ENCODE measurements at places on chromosomes 11 and 22. TPM values are rescaled to one million over a fixed set of nuclear protein-coding genes. Genes with fewer than 3 reads are reported as not detected.

DNA sequence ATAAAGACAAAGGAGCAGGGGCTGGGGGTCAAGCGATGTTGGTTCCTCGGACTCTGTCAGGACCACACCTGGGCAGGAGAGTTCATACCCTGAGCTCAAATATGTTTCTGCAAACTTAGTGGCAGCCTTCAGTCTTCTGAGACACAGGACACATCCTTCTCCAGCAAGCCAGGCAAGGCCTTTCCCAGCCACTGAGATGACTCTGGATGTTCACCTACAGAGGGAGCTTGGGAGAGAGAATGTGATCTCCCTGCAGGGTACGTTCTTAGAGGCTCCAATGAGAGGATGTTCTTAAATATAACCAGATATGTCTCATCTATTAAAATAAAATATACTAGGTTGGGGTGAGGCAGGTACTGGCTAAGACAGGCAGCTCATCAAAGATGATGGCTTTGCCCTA is 461.5 kb downstream of the OPCML start:
- no peak for DNase-seq

GRCh38 chr11:72629266-72629665 is 45.0 kb downstream of the PDE2A start:
- DNase-seq, result no peak

DNA sequence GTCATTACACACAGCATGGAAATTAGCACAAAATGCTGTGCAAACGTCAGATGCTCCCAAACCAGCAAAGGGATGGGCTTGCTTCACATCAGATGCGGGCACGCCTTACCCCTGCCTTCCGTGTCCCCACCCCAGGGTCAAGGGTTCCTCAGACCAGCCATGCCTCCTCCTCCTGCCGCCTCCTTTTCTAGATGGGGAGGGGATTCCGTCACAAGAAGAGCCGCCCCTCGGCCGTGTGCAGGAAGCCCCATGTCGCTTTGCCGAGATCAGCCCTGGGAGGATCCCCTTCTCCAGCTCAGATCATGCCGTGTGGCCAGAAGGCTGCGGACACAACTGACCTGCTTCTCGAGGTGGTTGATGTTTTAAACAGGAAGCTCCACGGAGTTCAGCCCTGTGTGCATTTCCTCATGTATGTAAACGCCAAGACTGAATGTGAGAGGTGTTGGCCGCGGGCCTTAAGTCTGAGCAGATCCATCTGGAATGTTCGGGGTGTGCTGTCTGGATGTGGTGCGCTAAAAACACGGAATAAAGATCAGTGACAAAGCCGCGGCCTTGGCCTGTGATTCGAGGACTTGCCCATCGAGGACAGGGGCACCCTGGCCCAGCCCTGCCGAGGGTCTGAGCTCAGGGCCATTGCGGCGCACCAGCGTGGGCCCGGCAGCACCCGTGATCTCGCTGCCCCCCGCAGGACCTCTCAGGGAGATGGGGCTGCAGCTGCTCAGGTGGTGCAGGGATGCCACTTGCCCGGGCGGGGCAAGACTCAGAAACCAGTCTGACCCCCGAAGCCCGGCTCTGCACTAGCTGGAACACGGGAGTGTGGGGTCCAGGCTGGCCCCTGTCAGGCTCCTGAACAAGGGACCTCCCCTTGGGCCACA is 412.9 kb downstream of the TBC1D22A start:
- no peak for DNase-seq

DNA sequence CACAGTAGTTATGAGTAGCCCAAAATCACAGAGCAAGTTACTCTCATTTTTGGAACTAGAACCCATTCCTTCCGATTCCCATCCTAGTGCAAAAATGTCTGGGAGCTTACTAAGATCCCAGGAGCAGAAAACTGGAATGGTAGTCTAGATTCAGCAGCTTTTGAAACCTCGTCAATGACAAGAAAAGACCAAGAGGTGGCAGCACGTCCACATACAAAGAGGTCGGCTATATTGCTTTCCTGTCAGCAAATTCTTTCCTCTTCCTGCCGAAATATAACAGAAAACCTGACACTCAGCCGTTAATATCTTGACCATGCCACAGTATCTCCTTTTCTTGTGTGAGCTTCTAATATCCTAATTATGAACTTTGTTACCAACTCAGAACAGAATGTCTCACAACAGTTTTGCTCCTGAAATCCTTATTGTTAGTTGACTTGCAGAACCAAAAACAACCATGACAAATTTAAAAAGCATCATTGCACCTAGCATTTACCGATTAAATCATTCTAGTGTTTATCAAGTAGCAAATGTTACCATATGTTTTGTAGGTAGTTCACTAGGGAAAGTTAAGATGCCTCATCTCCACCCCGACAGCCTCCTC is 92.8 kb upstream of the OR9G4 start:
- peak; percentile 78 for DNase-seq

DNA sequence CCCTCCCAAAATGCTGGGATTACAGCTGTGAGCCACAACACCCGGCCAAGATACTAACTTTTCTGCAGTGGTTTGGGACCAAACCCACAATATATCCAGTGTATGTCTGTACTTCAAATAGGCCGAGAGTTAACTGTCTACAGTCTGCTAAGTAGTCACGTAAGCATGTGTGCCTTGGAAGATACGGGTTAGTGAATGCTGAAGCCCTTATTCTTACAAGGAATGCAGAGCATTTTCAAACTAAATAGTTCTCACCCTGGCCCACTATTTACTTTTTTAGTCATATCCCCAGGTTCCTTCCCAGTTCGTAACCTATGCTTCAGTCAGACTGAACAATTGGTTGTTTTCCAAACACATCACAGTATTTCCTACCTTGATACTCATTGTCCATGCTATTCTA is 176.0 kb downstream of the WNT11 start:
- DNase-seq, result peak; percentile 39

DNA sequence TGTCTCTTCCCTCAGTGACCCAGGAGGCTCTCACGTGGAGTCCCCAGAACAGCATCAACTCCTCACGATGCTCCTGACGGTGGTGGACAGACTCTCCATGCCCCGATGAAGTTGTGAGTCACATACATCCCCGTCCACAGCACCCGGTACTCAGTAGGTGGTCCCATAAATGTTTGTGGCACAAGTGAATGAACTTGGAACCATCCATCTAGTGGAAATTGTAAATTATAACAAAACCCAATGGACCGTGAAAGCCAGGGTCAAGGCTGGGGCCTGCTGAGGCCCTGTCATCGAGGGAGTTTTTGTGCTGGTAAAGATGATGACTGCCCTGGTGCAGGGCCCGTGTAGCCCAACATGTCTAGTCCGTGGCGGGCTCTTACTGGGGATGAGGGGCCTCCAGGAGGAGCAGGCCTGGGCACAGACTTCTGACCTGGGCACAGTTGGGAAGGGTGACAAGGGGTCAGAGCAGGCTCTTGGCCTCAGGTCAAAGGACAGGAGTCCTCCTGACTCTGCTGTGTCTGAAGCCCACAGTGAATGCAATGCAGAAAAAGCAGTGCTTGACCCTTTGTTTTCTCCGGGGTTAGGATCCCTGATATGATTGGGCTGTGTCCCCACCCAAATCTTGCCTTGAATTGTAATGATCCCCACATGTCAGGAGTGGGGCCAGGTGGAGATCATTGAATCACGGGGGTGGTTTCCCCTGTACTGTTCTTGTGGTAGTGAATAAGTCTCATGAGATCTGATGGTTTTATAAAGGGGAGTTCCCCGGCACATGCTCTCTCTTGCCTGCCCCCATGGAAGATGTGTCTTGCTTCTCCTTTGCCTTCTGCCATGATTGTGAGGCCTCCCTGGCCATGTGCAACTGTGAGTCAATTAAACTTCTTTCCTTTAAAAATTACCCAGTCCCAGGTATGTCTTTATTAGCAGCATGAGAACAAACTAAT is 20.0 kb upstream of the SMIM38 start:
- no peak for DNase-seq

GRCh38 chr22:37443086-37443485 is 15.8 kb upstream of the ELFN2 start:
- no peak for DNase-seq

DNA sequence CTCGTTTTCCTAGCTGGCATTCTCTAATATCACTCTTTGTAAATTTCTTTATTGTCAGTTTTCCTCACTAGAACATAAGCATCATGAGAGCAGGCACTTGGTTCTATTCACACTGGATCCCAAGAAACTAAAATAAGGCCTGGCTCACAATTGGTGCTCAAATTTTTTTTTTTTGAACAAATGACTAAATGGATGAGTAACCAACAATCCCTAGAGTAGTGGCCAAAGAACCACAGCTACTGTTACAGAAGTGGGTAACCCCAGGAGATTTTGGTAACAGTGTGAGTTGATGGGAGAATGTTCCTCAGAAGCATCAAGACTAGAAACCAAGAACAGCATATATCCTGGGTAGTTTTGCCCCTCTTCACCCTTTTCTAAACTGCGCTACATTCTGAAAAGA is 572.6 kb downstream of the INSC start:
- DNase-seq, result no peak

DNA sequence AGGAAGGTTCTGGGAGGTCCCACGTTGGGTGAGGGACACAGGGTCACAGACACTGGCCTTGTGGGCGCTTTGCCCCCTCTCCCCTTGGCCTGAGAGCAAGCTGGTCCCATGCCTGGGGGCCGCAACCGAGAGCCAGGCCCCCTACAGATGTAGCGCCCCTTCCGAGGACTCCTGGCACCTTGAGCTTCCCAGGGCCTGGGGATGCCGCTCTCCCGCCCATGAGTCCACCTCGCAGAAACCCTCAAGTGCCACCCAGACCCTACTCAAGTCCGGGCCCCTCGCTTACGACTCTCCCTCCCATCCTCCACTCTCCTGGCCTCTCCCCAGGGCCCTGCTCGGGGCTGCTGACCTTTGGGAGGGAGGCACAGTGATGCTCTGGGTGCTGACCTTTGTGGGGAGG is 204.0 kb downstream of the BRD1 start:
- no peak for DNase-seq

GRCh38 chr11:106684944-106685343 is 333.3 kb downstream of the GUCY1A2 start:
- no peak for DNase-seq

- DNase-seq, result peak; percentile 46
Observed at GRCh38 chr11:29263971-29264682, 752.7 kb downstream of the KCNA4 start.

- DNase-seq, result no peak
Observed at GRCh38 chr22:41841085-41841712, 8.3 kb downstream of the SREBF2 start.

GRCh38 chr22:24510637-24511625 is 15.8 kb downstream of the UPB1 start:
- peak; percentile 64 for DNase-seq

GRCh38 chr11:121295246-121296029 is 2.9 kb downstream of the SC5D start:
- DNase-seq, result no peak

GRCh38 chr11:20261526-20261925 is 101.3 kb upstream of the DBX1 start:
- no peak for DNase-seq

- no peak for DNase-seq
Observed at GRCh38 chr11:123325533-123325932, 104.5 kb upstream of the GRAMD1B start.

- DNase-seq, result no peak
Observed at GRCh38 chr22:22087854-22088657, 105.5 kb upstream of the TOP3B start.

Gene MEI1
- total RNA-seq, result not detected

Gene GLYAT
- total RNA-seq, result not detected

Gene DGAT2
- 6.4 TPM for total RNA-seq

Gene MRGPRF
- total RNA-seq, result not detected

Gene TEX12
- not detected for total RNA-seq

Gene ART5
- not detected for total RNA-seq

Gene OR52I2
- total RNA-seq, result not detected

Gene ZC3H12C
- 30.9 TPM for total RNA-seq

Gene KRTAP5-2
- not detected for total RNA-seq

Gene ACTN3
- not detected for total RNA-seq
